ENCODE measurements at places on chromosomes 12 and 14.

GRCh38 chr14:103501921-103502669 is 20.5 kb downstream of the CKB start:
- peak; percentile 15 for DNase-seq

GRCh38 chr12:6281081-6281809 is 29.2 kb upstream of the PLEKHG6 start:
- DNase-seq = peak; percentile 51

- no peak for DNase-seq
Observed at GRCh38 chr12:121748218-121748570, 35.6 kb downstream of the TMEM120B start.

DNA sequence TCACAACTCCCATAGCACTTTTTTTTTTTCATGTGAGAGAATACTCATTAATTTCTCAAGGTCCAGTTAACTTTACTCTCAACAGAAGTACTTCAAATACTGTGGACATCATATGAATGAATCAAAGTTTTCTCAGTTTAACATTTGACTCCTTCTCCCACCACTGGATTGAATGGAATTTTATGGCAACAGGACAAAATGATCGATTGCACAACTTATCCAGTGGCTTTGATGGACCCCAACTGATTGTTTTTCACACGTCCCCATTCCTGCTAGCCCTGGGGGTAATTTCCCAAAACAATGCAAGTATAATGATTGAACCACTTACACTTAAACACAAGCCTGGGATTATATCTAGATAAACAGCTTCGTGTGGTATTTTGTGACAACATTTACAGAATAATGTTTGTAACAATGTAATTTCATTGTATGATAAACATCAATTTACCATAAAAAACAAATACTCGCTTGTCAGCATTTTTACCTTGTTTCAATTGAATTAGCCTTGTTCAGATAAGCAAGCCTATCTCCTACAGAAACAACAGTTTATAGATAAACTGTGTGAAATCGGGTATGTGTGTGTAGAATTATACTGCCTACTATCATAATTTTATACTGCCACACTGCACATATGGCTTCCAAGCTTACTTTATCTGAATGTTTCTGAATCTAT is 60.9 kb downstream of the SOX5 start:
- DNase-seq = no peak

- DNase-seq = no peak
Observed at GRCh38 chr12:95796225-95796981, 5.8 kb upstream of the NTN4 start.

DNA sequence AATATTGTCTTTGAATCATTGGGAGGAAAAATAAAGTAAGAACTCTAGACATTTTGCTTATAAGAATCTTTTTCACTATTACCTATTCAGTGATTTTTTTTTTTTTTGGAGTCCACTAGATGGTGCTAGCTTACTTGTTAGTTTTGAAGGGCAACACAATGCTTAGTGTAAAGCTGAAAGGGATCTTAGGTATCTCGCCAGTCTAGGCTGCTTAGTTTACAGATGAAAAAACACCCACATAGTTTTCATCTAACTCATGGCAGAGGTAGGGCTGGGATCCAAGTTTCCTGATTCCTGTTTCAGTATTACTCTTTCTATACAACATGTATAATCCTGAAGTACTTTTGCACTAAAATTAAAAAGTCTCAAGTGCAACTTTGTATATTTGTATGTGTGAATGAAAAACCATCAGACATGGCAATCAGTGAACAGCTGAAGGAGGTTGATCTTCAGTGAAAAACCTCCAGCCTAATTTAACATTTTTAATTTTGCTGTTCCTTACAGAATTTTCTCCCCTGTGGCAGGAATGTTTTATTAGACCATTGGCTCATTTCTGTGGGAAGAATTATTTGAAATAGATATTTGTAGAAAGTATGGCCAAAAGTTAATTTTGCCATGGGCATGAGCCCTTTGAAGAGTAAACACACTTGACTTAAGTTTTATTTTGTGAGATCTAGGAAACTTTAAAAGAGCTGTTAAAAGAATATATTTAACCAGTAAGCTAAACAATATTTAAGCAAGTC is 40.7 kb downstream of the LRRIQ1 start:
- no peak for DNase-seq

DNA sequence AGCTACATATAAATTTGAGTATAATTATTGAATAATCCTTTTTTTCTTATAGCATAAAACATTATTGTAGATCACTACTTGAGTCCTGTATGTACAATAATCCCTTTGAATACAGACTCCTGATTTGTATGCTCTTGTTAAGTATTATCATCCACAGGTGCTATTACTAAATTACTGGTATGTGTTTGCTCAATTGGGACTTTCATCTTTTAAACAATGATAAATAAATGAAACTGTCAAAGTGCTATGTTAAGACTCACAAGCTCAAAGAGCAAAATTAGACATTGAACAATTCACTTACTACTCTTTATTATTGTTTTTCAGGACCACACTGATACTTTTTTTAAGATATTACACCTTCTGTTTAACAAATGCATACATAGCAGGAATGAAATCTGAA is 17.8 kb downstream of the MIA2 start:
- DNase-seq = no peak

GRCh38 chr12:28027947-28028724 is 55.6 kb upstream of the PTHLH start:
- no peak for DNase-seq

- DNase-seq = no peak
Observed at GRCh38 chr14:26206640-26207039, 391.2 kb downstream of the NOVA1 start.

DNA sequence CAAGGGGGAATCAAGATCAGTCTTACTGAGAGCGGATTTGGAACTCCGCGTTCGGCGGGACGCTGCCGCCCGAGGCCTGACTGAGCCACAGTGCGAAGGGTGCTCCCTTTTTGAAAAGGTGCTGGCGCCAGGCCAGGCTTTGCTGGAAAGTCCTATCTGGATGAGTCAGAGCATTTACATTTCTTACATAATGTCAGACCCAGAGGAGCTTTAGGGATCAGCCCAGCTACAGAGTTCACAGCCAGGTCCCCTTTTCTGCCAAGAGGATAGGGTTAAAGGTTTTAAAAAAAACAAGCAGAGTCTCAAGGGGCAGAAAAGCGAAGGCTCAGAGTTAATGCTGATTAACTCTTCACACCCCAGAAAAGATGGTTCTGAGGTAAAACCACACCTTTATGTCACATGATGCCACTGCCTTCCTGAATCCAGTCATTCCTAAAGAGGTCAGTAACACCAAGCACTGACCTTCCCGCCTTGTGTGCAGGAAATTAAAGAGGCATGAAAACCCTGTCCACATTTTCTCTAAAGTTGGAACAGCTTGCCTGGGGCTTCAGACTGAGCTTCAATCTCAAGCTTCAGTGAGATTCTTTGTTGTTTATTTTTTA is 11.7 kb upstream of the FBXL14 start:
- peak; percentile 95 for DNase-seq

DNA sequence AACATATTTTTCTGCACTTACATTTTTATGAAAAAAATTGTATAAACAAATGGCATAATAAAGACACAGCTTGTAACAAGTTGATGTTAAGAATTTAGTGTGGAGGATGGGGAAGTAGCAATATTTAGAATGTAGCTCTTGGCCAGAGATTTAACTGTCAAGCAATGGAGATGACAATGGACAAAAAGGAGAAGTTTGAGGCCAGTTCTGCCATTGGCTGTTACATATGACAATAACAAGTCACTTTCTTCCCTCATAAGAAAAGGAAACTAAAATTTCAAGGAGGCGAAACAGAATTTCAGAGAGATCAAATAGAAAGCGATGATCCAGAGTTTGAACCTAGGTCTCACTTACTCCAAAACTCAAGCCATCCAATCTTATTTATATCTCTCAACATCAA is 122.8 kb upstream of the CCDC175 start:
- DNase-seq = no peak

- DNase-seq = no peak
Observed at GRCh38 chr12:131164096-131164872, 210.6 kb downstream of the ADGRD1 start.

DNA sequence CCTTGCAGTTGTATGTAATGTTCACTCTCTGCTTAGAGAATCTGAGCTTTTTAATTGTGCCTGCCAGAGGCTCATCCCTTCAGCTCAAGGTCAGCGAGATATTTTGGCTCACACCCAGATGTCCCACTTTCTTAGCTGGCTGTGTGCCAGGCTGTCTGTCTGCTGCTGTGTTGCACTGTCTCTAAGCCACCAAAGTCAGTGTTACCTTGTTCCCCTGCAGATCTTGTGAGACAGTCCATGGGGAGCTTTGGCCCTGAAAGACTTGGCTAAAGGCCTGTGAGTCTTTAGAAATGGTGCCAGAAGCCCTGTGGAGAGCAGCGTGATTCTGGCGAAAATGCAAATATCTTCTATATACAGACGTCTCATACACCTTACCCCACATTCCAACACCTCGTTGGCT is 293.7 kb downstream of the TTC6 start:
- no peak for DNase-seq

DNA sequence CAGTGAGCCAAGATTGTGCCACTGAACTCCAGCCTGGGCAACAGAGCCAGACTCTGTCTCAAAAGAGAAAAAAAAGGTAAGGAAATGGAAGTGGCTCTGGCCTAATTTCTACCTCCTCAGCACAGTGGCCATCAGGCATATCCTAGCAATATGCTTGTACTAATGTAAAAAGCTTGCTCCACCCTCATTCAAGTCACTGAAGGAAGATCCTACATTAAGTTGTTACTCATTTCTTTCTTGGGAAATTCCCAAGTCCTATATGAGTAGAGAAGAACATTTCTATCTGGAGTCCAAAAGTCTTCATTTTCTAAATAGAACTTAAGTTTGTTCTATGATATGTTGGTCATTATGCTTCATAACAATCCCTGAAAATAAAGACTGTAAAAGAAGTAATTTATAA is 67.3 kb upstream of the HOXC13 start:
- no peak for DNase-seq

DNA sequence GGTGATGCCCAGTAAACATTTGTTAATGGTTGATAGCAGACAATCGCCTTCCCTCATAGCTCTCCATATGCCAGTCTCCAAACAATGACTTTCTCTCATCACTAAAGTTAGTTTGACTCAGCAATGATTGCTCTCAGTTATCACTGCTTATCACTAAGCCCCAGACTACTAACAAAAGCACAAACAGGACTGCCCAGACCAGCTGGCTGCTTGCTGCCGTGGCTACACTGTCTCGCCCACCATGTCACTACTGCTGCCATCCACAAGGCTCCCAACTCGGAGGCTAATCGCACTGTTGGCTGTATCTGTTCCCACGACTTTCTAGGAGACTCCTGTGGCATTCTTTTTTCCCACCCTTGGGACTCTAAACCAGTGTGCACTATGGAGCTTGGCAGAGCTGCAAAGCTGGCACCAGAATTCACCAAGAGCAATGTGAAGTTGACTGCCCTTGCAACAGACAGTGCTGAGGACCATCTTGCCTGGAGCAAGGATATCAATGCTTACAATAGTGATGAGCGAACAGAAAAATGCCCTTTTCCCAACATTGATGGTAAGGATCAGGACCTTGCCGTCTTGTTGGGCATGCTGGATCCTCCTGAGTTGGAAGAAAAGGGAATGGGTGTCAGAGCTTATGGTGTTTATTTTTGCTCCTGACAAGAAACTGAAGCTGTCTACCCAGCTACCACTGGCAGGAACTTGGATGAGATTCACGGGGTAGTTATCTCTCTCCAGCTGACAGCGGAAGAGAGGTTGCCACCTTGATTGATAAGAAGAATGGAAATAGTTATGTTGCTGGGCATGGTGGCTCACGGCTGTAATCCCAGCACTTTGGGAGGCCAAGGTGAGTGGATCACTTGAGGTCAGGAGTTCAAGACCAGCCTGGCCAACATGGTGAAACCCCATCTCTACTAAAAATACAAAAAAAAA is 27.1 kb upstream of the NR2C1 start:
- DNase-seq = no peak

DNA sequence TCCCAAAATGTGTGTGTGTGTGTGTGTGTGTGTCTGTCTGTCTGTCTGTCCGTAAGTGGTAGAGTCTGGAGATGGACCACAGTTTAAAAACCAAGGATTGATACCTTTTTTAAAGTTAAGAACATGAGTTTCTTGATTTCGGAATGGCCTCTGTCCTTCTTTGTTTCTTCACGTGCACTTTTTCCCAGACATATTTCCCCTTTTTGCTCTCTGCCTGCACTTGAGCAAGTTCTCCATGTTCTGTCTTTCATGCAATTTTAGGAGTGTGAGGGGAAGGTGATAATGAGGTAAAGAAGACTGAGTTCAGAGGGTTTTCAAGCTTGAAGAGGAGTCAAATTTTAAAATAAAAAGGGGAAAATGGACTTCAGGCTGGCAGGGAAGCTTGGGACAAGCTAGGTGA is 12.7 kb downstream of the OLR1 start:
- no peak for DNase-seq

DNA sequence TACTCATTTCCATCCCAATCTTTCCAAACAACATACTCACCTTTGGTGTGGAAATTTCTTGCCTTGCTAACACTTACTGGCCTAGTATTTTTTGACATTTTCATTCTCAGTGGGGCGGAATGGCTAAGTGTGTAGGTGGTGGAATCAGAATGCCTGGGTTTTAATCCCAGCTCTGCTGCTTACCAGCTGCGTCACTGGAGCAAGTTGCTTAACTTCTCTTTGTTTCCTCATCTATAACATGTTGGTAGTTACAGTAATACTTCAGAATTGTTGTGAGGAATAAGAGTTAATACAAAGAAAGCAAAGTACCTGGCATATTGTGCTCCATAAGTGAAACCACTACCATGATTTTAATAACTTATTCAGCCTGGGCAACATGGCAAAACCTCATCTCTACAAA is 3.0 kb upstream of the FAM177A1 start:
- DNase-seq = no peak

DNA sequence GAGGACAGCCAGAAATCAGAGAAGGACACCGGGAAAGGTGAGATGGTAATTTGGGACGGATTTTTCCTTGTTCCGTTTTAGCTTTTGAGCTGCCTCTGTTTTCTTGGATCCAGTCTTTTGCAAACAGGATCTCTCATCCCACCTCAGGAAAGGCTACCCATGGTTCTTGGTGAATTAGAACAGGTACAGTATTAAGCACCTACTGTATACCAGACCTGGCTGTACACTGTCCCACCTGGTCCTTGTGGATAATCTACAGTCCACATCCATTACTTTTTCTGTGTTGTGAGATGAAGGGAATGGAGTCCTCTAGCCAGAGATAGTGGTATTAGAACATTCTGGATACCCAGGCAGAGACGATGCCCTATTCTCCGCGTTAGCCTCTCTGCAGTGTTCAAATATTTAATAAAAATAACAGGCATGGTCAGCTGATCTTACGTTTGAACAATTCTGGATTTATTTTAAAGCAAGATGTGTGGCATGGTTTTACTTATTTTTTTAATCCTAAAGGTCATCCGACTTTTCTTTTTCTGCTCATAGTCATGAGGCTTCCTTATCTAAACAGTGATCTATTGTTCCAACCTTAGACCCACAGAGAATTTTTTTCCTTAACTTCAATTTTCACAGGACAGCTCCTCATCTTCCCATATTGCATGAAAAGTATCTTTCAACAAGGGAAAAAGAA is 18.8 kb downstream of the PLXNC1 start:
- DNase-seq = no peak

- DNase-seq = no peak
Observed at GRCh38 chr14:65396082-65396910, 16.2 kb upstream of the FUT8 start.

GRCh38 chr12:94418517-94418916 is 41.1 kb downstream of the CEP83 start:
- DNase-seq = no peak

Measured in sciatic nerve (tissue), 2 donors.